ENCODE measurements at places on chromosomes 2 and 18.

DNA sequence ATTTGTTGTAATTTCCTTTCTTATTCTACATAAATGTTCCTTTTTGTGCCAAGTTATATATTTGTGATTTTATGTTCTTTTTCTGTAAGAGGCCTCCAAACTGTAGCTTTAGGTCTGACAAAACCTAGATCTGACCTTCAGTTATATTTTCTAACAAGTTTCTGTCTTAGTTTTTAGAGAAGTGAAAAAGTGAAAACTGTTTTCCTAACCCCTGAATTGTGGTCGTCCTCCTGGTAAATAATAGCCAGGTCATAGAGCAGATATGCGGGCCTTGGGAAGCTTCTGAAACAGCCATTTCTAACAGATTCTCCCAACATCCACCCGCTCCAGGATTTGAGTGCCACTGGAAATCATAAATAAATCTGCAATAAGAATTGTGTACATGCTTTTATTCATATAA is 398.4 kb upstream of the CWC22 start:
- no peak for DNase-seq

GRCh38 chr18:60978338-60978737 is 354.9 kb upstream of the CDH20 start:
- DNase-seq: no peak

GRCh38 chr18:58827886-58828285 is 36.8 kb upstream of the ZNF532 start:
- DNase-seq: no peak

DNA sequence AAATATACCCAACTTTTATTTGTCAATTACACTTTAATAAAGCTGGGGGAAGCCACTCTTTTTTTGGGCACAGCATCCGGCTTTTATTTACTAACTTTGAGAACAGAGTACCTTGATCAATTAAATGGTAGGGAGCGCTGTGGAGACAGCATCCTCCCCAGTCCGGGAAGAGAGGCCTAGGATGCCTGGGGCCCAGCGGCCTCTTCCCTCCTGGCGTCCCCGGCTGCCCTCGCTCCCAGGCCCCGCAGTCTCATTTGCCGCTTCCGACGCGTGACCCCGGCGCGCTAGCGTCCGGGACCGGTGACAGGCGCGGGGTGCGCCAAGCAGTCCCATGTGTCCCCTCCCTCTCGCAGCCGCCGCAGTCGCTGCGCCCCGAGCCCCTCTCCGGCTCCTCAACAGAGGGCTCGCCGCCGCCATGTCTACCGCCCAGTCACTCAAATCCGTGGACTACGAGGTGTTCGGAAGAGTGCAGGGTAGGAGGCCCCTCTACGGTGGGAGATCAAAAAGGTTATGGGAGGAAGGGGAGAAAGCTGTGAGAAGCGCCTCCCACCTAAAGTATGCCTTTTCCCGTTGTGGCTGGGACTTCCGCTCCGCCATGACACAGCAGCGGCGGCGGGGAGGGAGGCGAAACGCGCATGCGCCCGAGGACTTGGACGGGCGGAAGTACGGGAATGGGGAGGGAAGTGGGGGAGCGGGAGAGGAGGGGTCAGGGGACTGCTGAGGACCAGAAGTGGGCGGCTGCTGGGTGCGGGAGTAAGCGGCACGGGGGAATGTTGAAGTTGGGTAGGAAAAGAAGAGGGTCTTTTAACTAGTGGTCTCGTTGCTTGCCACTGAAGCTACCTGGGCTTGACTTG is at the start of gene ACYP2:
Gene ACYP2 (plus strand): TSS at position 332 of the 854 bp plus-strand sequence.
- peak; percentile 93 for DNase-seq

- no peak for DNase-seq
Observed at GRCh38 chr2:240727913-240728312, 36.2 kb downstream of the AQP12A start.

DNA sequence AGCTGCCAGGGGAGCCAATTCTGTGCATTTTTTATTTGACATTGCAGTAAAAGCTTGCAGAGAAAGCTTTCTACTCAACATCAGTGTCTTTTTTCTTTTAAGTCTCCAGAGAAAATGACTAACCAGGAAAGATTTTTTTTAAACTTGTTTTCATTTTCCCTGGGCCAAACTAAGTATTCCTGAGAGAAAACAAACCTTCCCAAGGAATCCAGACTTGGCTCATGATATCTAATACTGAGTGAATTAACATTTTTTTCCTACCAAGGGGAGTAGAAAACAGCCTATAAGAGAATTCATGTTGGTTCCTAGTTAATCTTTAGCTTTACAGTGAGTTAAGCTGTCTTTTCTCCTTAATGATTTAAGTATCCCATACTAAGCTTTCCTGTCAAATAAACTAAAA is 46.7 kb downstream of the DAPL1 start:
- no peak for DNase-seq

DNA sequence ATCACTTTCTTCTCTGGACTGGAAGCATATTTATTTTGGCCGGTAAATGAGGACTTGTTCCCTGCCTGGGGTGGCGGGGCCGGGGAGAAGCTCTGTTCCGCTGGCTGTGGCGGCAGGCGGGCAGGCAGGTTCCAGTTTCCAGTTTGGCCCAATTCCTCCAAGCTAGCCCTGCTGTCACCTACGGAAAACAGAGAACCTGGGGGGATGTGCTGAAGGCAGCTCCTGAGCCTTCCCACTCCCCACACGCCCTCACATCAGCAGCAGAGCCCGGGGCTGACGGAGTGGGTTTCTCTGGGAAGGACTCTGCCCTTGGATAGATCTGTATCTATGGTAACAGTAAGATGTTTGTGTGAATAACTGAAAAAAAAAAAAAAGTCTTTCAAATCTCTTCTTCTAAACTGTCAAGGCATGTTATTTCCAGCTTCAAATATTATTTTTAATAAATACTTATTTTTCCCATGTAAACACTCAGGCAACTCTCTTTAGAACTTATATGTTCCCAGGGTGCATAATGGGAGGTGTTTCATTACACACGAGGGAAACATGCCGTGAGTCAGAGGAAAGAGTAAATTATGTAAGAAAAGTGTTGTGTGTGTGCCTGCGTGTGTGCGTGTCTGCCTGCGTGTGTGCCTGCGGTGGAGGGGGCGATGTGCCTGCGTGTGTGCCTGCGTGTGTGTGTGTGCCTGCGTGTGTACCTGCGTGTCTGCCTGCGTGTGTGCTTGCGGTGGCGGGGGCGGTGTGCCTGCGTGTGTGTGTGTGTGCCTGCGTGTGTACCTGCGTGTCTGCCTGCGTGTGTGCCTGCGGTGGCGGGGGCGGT is 116.1 kb upstream of the ZNF516 start:
- DNase-seq: no peak

DNA sequence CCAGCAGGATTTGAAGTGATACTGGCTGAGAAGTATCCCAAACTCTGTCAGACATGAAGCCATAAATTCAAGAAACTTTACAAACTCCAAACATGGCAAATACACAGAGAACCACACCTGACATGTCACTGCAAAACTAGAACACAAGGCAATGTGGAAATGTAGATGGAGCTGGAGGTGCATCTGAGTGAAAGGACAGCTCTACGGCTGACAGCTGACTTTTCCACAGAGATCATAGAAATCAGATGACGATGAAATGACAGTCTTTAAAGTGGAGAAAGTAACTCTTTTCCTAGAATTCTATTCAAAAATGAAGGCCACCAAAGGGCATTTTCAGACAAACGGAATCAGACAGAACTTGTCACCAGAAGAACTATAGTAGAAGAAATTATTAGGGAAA is 97.5 kb downstream of the LDLRAD4 start:
- DNase-seq: no peak

- DNase-seq: no peak
Observed at GRCh38 chr2:237281836-237282306, 132.1 kb downstream of the COL6A3 start.

GRCh38 chr2:198657512-198658121 is 800.1 kb downstream of the SATB2 start:
- DNase-seq: no peak

GRCh38 chr2:116802671-116803070 is 1011.8 kb upstream of the DDX18 start:
- no peak for DNase-seq

DNA sequence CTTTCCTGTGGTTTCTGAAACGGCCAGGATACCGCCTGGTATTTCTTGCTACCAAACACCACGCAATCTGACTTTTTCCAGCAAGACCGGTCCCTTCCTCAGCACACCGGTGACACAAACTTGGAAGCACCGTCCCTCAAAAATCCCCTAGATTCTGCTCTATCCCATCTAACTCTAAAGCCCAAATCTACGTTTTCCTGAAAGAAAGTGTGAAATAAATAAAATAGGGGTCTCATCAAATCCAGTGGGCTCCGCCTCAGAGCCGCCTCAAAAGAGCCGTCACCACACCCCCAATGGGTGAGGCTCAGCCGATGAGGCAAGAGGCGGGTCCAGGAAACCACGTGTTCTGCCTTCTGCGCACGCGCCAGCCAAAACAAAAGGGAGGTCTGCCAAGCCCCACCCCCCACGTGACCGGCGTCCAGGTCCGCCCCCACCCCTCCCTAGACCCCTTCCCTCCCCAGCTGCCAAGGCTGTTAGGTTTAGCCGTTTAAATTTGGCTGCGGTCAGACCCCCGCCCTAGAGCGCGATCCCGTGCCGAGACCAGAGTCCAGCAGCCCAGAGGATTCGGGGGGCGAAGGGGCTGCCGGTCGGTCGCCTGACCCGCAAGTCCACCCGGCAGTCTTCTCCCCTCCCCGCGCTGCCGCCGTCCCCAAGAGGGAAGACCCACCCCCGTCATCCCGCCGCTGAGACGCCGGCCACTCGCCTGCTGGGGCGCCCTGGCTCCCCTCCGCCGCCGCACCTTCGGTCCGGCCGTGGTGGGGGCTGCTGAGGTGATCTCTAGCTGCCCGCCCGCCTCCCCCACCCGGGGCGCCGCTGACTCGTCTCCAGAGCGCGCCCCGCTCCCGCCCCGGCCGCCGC is 534 bp downstream of the KANSL1L start:
- DNase-seq: peak; percentile 97

GRCh38 chr2:233449081-233449901 is 95.0 kb downstream of the DGKD start:
- peak; percentile 25 for DNase-seq

- no peak for DNase-seq
Observed at GRCh38 chr2:2764001-2764355, 432.9 kb upstream of the MYT1L start.

- DNase-seq: no peak
Observed at GRCh38 chr2:230008708-230009066, 60.0 kb downstream of the SLC16A14 start.

DNA sequence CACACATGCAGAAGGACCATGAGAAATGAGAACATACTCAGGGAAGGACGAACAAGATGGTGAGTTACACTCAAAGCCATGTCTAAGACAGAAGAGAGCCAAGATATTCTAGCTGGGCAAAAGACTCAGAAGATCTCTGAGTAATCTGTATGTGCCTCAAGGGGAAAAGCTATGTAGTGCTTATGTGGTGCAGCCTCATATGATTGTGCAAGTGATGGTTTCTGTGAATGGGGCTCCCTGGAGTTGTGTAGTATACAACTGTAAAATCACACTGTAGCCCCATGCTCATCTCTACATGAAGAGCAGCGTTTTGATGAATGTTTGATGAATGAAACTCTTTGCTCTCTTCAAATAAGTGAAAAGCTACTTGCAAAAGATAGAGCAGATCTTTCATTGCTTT is 57.5 kb downstream of the OSR1 start:
- no peak for DNase-seq

GRCh38 chr2:221671515-221671914 is 99.4 kb upstream of the EPHA4 start:
- no peak for DNase-seq

DNA sequence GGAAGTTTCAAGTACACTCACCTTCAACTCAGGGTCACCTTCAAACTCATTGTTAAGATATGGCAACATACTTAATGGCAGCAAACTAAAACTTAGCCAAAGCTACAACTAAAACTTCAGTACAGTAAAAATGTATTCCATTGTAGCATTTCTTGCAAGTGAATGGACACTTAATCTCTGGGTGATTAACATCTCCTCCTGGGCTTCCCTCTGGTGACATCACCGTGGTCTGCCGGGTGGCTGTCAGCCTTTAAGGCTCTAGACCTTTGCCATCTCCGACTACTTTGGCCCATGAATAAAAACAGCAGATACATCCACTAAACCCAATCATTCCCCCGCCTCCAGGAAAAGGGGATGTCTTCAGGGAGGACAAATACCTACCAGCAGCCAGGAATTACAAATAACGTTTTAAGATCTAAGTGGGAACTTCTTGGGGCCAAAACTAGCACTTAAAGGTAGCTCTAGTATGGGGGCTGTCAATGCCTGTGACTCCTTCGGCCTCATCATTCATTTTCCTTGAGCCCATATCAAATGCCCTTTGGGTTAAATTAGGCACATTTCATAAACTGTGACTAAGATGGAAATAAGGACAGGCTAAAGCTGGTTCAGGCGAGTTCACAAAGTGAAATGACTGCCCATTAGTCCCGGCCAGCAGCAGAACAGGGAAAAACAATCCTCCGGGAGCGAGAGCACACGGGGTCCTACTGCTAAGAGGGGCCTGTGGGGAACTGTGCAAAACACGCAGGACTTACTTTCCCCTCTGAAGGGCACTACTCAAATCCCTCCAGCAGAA is 1.1 kb downstream of the TFCP2L1 start:
- no peak for DNase-seq

DNA sequence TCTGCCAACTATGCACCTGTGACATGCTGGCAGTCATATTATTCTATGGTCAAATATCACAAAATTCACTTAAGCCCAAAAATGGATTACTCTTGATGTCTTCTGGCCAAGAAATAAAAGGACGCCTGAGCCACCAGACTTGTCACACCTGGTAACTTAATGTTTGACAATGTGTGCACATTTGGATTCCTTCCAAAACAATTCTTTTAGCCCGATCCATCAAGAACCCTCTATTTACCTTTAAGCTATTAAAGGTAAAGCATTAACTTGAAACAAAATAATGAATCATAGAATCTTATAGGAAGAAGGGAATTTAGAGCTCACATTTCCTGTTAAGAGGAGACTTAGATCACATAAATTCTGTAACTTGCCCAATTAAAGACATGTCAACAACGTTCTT is 46.5 kb upstream of the NFU1 start:
- no peak for DNase-seq

DNA sequence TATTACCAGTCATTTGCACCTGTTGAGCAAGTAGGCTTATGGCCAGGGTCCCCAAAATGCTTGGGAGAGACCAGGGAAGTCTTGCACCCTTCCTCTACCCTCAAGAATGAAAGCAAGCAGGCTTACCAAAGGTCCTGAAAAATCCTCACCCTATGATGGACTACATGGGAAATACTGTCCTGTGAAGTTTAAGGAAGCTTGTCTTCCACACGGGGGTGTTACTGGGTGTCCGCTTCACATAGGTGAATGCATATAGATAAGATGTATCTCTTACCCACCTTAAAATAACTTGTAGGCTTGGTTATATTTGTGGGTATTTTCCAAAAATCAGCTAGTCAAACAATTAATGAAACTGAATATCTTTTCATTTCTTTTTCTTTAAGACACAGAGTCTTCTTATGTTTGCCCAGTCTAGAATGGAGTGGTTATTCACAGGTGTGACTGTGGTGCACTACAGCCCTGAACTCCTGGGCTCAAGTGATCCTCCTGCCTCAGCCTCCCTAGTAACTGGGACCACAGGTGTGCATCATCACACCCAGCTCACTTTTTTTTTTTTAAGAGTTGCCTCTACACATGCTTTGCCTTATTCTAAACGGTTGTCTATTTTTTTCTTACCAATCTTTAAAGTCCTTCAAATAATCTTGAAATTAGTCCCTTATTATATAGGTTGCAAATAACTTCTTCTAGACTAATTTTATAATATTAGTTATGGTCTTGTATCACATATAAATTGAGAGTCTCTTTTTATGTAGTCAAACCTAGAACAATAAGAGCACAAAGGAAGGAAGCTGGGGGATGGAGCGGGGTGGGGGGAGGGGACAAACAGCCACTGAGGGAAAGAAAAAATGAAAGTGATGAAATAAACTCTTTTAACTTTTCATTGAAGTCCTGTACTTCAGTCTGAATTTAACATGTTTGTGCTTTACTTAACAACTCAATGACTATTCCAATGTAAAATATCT is 49.0 kb downstream of the CERKL start:
- DNase-seq: no peak

Data from activated CD4-positive, CD25-positive, alpha-beta regulatory T cell treated with anti-CD3 and anti-CD28 coated beads, Interleukin-2, amount 50 U/mL, for 72 hours (primary cell).